LHCN-M2 (cell line): ENCODE measurements at places on chromosomes 2 and 18.

- DNase-seq, result no peak
Observed at GRCh38 chr2:112004253-112004645, 50.8 kb upstream of the TMEM87B start.

DNA sequence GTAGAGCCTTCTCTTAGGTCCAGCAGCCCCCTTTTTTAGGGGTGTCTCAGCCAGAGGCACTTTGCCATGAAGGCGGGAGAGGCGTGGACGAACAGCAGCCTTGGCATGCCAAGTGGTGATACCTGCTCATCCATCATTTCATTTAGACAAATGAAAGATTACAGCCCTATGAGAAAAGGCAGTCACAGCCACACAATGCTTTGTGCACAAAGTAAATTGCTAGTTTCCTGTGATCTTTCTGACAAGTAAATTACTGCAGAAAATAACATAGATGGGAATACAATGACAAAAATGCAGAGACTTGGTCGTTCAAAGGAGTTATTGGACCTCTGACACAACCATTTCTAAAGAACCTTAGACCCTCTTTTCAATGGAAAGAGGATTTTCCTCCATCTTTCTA, 94.9 kb downstream of the RND3 start:
- DNase-seq, result no peak

- no peak for DNase-seq
Observed at GRCh38 chr18:59385191-59385590, 26.1 kb upstream of the LMAN1 start.

- DNase-seq, result peak; percentile 59
Observed at GRCh38 chr2:225842939-225843338, 443.4 kb downstream of the NYAP2 start.

DNA sequence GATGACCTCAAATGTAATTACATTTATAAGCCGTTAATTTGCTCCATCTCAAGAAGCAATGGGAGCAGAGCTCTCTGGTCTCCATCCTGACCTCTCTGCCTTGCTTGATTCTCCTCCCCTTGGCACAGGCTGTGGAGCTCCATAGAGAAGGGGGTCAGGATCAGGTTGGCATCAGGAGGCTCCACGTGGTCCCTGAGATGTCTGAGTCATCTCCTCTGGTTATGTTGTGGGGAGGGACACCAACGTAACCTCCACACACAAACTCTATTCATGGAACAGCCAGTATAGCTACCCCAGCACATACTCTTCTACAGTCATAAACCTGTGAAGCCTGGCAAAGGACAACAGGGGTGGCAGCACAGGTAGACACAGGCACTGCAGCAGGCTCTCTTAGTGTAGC, 29.0 kb downstream of the TRABD2A start:
- DNase-seq, result no peak

DNA sequence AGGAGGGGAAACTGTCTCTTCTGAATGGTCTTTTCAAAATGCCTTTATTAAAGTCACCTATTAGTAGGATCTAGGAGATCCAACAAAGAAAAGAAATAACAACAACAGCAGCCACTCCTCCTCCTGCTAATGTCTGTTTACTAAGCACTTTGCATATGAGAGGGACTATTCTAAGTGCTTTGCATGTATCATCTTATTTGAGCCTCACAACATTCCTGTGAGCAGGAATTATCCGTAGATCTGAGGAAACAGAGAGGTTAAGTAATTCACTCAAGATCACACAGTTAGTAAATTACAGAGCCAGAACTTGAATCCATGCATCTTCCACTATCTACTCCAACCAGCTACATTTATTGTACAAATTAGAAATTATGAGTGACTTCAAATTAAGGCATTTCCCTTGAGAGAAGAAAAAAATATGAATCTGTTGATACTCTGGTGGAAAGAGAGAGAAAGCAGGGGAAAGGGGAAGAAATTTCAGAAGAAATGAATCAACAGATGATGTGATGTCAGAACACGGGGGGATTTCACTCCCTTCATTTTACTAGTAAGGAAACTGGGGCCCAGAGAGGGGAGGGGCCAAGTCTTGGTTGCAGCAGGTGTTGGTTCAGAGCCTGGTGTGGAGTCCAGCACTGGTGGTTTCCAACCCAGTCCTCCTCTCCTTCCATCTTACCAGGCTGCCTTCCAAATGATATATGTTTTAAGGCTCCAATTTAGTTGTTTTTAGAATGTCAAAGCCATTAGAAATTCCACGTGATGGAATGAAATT, 49.7 kb downstream of the TSN start:
- DNase-seq, result no peak

GRCh38 chr2:80438686-80439085, 134.1 kb upstream of the LRRTM1 start:
- no peak for DNase-seq

DNA sequence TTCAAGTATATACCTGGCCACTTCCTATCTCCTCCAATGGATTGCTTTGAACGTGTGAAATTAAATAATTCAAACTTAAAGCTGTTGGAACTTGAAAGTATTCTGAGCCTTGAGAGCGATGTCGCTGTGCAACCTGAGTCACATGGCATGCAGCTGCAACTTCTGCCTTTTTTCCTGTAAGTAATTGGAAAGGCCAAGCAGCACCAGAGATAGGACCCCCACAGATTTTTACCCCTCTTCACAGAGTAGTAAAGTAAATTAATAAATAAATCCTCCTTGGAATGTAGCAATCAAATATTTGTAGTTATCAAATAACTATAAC, 3.2 kb upstream of the RNF149 start:
- DNase-seq, result no peak

DNA sequence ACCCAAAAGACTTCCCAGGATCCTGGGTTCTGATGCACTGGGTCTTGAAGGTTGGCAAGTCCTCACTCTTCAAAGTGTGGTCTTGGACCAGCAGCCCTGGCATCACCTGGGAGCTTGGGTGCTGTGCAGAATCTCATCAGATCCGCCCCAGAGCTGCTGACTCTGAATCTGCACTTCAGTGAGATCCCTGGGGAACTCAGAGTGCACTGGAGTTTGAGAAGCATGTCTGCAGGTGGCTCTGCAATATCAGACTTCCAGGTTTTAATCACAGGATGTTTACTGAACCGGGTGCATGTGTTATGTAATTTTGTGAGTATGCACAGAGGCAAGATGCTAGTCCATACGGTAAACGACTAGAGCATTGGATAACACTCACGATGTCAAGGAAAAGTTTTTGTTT, 58.0 kb upstream of the BOD1L2 start:
- DNase-seq, result no peak

DNA sequence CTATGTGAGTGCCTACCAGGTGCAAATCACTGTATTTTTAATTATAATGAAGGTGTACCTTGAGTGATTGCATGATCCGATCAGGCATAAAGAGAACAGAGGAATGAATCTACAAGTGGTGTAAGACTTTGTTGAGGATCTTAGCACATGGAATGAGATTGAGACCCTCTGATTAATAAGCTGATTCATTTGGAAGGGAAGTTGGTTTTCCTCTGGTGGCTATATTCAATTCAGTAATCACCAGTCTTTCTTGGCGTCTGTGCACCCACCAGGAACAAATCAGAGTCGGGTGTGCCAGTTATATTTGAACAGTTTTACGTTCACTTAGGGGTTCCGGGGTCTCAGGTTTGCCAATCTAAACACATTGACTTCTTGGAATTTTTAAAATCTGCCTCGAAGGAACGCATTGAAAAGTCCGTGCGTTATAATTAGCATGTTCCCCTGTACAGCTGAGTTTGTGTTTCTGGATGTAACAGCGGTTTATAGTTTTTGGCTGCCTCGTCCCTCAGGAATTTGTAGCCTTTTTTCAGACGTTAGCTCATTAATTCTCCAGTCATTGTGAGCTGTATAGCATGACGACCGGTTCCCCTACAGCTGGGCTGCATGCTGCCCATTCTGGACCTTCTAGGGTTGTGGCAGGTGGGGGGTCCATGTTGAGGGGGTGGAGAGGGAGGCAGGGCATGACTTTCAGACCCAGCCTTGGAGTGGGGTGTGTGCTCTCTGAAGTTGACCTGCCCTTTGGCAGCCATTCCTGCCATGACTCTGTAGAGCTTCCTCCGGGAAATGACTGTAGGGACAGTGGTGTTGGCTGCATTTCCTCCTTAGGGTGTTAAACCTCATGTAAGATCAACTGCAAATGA, 20.3 kb downstream of the MYO1B start:
- peak; percentile 63 for DNase-seq

- no peak for DNase-seq
Observed at GRCh38 chr2:230085201-230085600, 16.5 kb upstream of the SLC16A14 start.

GRCh38 chr2:136765256-136766072, at the start of gene THSD7B:
Gene THSD7B, plus strand, starts transcription at chr2:136765545. Its CDS starts 116,634 bp downstream, at chr2:136882179.
- no peak for DNase-seq

- no peak for DNase-seq
Observed at GRCh38 chr2:76450024-76450475, 739.3 kb upstream of the GCFC2 start.

DNA sequence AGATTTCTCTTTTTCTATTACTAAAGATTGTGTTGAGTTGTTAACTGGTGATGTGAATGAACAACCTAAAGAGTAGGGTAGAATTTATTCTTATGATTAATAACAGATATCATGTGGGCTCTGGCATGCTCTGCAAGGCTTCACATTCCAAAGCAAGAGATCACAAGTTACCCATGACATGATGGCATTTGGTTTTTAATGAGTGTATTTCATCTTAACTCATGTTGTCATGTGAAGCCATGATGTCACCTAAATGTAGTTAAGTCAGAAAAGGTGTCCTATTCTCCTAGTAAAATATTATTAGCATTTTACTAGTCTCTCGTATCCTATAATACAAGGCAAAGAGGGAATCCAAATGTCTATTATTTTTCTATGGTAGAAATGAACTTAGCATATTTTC, 678.0 kb downstream of the ARHGAP15 start:
- DNase-seq, result no peak

DNA sequence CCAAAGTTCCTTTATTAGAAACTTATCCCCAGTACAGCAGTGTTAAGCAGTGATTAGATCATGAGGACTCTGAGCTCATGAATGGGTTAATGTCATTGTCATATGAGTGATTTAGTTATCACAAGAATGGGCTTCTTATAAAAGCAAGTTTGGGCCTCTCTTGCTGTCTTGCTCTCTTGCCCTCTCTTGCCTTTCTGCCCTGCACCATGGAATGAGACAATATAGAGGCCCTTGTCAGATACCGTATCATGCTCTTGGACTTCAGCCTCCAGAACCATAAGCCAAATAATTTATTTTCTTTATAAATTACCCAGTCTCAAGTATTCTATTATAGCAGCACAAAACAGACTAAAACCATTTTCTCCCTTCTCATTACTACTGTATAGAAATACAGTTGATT, 125.8 kb downstream of the TRABD2A start:
- no peak for DNase-seq

- DNase-seq, result no peak
Observed at GRCh38 chr18:56511996-56512395, 126.4 kb downstream of the TXNL1 start.

DNA sequence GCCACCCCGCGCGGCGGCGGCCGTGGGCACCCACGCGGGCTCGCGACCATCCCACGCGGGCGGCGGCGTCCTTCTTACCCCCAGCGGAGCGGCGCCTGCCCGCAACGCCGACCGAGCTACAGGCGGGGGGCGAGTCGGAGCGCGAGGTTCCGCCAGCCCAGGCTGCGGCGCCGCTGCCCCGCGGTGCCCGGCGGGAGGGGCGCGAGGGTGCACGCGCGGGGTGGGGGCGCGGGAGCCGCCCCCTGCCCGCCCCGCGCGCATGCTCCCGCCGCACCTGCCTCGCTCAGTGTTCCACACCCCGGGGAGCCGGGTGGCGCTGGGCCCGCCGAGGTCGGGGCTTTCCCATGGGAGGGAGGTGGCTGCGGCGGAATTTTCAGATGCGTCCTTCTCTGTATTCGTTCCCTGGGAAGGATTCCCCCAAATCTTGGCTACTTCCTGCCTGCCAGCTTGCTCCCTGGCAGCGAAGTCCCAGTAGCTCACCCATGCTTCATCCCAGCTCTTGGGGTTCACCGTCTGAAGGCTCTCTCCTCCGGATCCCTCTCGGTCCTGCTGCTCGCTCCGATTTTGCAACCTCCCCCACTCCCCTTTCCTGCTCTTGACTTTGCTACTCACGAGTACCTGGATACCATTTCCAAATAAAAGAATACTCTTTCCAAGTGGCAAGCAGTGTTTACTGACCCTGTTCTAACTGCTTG, at the start of gene L3MBTL4:
Gene L3MBTL4, minus strand, starts transcription at position 189 of the 695 bp plus-strand sequence. CDS start 103,286 bp downstream, outside the sequence.
- DNase-seq, result no peak

DNA sequence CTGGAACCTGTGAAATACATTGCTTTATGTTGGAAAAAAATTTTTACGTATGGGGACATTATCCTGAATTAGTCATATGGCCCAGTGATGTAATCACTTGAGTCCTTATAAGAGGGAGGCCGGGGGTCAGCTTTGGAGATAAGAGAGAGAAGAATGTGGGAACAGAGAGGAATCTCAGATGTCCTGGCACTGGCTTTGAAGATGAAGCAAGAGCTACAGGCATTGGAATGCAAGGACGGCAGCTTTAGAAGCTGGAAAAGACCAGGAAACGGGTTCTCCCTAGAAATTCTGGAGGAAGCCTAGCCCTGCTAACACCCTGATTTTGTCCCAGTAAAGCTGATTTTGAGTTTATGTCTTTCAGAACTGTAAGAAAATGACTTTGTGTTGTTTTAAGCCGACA, 1129.9 kb upstream of the GYPC start:
- DNase-seq, result no peak

GRCh38 chr2:207911856-207912255, 113.5 kb downstream of the PLEKHM3 start:
- no peak for DNase-seq

- no peak for DNase-seq
Observed at GRCh38 chr2:161580426-161580825, 43.8 kb upstream of the SLC4A10 start.

DNA sequence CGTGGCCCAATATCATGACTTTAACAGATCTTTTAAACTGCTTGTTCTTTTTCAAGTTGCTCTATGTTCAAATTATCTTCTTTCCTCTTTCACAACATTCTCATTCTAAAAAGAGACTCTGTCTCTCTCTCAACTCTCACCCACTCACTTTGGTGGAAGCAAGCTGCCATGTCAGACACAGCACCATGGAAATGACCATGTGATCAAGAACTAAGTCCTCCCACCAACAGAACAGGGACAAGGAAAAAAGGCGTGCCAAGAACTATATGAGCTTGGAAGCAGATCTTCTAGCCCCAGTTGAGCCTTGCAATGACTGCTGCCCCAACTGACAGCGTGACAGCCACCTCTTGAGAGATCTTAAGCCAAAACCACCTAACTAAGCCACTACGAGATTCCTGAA, 23.9 kb downstream of the BAZ2B start:
- DNase-seq, result no peak

DNA sequence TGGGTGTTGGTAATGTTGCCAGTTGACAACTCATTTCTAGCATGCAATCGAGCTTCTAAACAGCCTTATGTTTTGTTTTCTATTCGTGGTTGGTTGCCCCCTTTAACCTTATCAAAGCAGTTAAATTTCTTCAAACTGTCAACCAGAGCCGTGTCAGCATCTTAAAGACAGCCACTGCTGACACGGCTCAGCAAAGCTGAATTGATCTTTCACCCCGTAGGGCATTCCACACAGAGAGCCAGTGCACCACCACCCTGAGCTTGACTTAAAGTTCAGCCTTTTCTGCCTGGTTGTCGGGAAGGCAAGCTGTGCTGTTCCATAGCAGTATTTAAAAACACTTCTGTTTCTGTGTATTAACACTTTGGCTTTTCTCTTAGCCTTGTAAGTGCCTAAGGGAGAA, 355.0 kb upstream of the CHST9 start:
- DNase-seq, result no peak

- DNase-seq, result peak; percentile 93
Observed at GRCh38 chr2:162085090-162085891, 11.3 kb upstream of the DPP4 start.
